Karpas-422 (cell line): ENCODE measurements at places on chromosomes 1 and 21.

DNA sequence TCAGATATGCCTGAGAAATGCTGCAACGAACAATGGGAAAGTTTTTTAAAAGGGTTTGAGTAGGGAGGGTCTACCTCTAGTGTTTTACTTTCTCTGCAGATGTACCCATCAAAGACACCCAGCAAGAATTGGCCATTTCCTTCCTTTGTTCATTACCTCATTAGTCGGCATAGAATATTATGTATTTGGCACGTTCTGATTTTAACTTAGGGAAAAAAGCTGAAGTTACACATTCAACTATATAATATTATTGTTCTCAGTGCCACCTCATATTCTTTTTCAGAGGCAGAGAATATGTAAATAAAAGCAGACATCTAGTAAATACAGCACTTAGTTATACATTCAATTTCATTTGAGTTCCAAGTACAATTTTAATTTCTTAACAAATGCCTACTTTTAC is 83.7 kb upstream of the PPP2R5A start:
- no peak for DNase-seq

- no peak for DNase-seq
These were observed 61.7 kb downstream of the JMJD4 start for GRCh38 chr1:227673441-227673840.

- peak; percentile 78 for DNase-seq
These were observed 38.1 kb downstream of the TNFRSF9 start for GRCh38 chr1:7902478-7903085.

- DNase-seq: no peak
These were observed 127.6 kb downstream of the NOS1AP start for GRCh38 chr1:162197041-162197531.

DNA sequence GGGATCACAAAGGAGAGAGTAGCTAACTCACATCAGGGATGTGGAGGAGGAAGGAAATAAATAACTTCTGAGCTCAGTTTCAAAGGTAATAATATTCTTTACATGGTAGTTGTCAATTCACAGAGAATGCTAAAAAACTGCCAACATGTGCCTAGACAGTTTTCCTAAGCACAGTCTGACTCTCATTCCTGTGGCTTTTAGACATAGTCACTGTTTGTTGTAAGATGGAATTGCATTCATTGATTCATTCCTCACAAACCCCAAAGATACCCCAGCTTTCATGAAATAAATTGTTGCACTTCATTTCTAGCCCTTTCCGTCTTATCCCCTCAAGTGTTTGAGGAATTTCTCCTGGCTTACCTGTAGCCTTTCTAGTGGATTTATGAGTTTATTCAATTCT is 263.9 kb downstream of the NTNG1 start:
- DNase-seq: no peak

GRCh38 chr1:16451841-16452528 is 11.5 kb downstream of the NECAP2 start:
- no peak for DNase-seq

DNA sequence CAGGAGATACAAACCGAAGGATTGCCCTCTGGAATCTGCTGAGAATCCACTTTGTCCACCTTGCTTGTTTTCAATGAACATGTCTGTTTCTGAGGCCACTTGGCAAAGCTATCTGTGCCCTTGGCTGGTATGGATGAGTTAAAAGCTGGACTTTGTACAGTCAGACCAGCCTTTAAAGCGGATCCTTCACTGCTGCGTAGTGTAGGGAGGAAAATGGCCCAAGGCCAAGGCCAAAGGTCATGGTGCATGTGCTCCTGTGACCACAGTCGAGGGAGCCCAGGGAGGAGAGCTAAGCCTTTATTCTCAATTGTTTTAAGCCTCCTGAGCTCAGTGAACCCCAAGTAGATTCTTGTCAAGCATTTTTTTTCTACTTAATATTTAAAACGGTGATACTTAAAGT is 37.0 kb downstream of the KCNJ15 start:
- no peak for DNase-seq

GRCh38 chr21:44764319-44765230 is 37.0 kb downstream of the UBE2G2 start:
- no peak for DNase-seq

- no peak for DNase-seq
These were observed 43.1 kb upstream of the CCSAP start for GRCh38 chr1:229385853-229386456.

DNA sequence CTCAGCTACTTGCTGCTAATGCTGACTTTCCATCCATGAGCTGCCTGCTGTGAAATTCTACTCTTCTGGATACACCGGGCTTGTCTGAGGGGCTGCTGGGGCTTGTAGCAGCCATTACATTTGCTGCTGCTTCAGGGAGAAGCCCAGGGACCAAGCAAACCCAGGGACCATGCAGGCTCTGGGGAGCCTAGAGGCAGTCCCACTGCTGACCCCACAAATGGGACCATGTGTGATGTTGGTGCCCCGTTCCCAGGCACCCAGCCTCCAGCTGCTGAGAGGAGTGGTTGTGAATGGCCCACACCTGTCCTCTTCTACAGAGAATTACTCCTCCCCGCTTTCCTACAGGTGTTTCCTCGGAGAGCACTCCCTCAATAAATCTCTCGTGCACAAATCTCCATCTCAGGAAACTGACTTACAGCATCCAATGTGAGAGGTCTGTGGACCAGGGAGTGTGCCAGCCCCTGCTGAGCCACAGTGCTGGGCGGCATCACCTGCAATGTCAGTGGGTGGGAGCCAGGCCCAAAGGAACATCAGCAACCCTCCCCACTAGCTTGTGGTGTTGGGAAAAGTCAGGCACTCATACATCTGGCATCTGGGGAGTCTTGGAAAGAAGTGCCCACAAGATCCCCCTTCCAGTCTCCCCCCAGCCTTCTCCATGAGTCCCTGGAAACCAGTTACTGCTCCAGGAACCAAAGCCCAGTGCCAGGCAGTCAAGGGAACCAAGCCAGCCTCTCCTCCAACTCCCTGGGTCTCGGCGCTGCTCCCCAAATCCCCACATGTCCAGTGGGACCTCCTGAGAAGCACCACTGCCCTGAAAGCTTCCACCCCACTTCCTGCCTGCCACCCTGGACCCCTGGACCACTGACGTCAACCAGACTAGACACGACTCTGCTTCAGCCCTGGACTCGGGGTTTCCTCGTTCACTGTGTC is 65.1 kb downstream of the TCP10L start:
- no peak for DNase-seq

DNA sequence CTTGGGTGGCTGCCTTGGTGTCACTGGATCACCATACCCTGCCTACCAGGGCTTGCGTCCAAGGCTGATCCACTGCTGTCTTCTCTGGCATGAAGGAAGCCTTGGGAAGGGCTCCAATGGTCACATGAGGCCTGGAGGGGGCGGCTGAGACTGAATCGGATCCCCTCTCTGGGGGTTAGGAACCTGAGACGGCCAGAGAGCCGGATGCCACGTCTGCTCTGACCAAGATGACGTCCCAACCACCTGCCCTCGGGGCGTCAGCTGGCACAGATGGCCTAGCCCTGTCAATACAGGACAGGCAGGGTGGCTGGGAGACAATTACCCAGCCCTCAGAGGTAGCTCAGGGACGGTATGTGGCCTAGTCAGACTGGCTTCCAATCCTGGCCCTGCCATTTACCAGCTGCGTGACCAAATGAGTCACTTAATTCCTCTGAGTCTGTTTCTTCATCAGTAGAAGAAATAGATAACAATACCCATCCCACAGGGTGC is 5.4 kb downstream of the TRIM62 start:
- no peak for DNase-seq

DNA sequence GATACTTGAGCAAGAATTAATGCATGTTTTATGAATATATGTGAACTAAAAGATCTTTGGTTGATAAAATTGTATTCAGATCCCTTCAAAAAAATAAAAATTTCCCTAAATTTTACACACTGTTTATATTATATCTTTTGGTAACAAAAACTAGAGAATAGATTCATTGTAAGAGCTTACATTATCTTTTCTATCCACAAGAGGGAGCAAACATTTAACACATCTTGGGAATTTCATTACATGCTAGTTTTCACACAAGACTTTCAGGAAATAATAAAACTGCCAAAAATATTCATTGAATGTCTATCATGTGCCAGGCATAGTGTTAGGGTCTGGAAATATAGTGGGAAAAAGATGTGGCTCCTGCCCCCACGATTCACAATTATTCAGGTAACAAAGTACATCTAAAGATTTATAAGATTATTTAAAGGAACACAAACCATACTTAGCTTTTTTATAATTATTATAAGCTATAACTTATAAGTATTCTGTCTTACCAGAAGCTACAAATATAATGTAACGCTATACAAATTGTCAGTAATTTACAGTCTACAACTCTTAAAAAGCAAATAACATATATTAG is 30.6 kb downstream of the FAF1 start:
- DNase-seq: peak; percentile 71

DNA sequence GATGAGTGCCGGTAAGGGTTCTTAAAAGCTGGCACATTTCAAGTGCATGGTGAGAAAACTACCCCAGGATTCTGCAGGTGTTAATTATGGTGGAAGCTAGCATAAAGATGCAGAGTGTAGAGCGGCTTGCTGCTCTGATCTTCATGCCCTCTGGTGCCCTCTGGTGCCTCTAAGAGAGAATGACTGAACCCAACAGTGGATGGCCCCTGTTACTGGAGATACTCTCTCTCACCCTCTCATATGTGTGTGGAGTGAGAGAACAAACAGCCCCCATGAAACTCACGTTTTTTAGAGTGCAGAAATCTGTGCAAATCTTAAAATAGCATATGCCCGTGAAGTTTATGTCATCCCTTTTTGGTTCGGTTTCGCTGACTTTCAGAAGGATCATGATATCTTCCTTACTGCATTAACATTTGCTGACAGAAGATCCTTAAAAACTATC is 90.0 kb downstream of the GRIK1 start:
- peak; percentile 84 for DNase-seq
